Mammary microvascular endothelial cell (primary cell): ENCODE measurements at places on chromosomes 7 and 10. TPM values are rescaled to one million over a fixed set of nuclear protein-coding genes. Genes with fewer than 3 reads are reported as not detected.

PSTK gene
- total RNA-seq: 3.0 and 3.6 TPM in 2 replicates

HOXA3 gene
- 11.0 and 11.1 TPM in 2 replicates for total RNA-seq

ERCC6 gene
- total RNA-seq: 6.3 and 11.1 TPM in 2 replicates

AQP1 gene
- total RNA-seq: 1.4 and 4.9 TPM in 2 replicates

ARHGEF35 gene
- 0.69 and 0.73 TPM in 2 replicates for total RNA-seq

OIT3 gene
- total RNA-seq: not detected in 2 replicates

MMD2 gene
- total RNA-seq: not detected in 2 replicates

TMEM26 gene
- not detected in 2 replicates for total RNA-seq

C7orf33 gene
- not detected in 2 replicates for total RNA-seq

ZNF398 gene
- total RNA-seq: 7.4 and 10.2 TPM in 2 replicates

TRPV5 gene
- not detected in 2 replicates for total RNA-seq

PPP1R17 gene
- total RNA-seq: not detected in 2 replicates
